Stimulated activated CD8-positive, alpha-beta memory T cell treated with anti-CD3 and anti-CD28 coated beads, Interleukin-2, amount 100 ng/mL, for 1 hour (primary cell): ENCODE measurements at places on chromosomes 16 and 17.

- no peak for DNase-seq
Observed at GRCh38 chr17:50834429-50835300, 721 bp upstream of the WFIKKN2 start.

- no peak for DNase-seq
Observed at GRCh38 chr17:12256380-12256995, 235.8 kb downstream of the MAP2K4 start.

DNA sequence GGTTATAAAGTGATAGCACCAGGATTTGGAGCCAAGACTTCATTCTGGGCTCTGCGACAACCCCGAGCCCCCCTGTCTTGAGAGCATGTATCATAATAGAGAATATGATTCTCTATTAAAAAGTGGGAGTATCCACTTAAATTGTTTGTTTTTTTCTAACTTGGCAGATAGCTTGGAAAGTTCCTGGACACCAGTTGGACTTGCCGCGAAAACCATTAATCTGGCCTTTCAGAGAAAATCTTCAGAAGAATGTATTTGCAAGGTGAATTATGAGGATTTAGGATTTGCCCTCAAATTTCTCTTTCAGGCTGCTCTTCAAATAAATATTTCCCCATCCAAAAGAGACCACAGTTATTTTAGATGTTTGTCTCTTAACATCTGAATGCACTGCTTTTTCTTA is 53.5 kb downstream of the MARCHF10 start:
- DNase-seq, result no peak

DNA sequence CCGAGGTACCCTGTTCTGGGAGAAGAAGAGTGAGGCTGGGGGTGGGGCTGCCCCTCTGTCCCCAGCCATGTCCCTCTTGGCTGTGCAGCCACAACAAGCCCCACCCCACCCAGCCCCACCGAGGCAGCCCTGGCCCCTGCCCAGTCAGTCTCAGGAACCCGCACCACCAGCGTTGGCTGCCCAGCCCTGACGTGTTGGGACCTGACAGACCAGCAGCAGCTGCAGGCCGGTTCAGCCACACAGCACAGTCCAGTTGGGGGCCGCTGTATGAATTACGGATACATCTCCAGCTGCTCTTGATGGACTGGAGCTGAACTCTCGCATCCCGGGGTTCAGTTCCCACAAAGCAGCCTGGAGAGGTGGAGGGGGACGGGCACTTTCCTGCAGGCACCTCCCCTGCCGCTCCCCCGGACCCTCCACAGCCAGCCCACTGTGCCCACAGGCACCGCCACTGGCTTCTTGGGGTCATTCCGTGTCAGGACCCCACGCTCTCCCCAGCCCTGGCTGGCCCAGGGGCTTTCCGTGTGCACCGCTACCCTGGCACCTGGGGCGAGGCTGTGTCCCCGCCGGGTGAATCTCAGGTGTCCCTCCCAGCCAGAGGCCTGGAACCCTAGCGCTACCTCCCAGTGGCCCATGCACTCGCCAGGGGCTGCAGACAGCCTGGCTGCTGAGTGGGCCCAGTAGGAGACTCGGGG is 7.1 kb downstream of the CDH15 start:
- no peak for DNase-seq

DNA sequence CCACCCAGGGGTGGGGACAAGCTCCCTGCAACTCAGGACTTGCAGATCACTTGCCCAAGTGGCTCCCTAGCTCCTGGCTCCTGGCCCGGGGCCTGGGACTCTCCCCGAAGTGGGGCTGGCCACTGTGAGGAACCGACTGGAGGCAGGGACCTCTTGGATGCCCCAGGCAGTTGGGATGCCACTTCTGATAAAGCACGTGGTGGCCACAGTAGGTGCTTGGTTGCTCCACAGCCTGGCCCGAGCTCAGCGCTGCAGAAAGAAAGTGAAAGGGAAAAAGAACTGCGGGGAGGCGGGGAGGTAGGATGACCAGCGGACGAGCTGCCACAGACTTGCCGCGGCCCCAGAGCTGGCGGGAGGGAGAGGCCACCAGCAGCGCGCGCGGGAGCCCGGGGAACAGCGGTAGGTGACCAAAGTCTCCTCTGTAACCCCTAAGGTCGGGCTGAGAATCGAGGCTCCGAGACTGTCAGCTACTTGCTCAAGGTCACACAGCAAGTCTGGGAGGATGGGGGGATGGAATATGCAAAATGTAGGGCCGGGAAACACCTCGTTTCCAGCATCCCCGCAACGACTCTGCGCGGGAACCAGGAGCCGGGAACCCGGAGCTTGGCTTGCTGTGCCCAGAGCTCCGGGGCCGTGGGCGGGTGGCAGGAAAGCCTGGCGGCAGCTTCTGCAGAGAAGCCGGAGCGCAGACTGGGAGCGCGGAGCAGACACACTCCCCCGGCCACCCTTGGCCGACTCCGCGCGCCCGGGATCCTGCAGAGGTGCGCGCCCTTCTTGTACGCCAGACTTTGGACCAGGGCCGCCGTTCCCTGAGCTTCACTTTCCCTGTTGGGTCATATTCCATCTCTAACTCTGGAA is 1.9 kb downstream of the CIITA start:
- no peak for DNase-seq

- no peak for DNase-seq
Observed at GRCh38 chr17:69533481-69534234, 119.2 kb downstream of the MAP2K6 start.

DNA sequence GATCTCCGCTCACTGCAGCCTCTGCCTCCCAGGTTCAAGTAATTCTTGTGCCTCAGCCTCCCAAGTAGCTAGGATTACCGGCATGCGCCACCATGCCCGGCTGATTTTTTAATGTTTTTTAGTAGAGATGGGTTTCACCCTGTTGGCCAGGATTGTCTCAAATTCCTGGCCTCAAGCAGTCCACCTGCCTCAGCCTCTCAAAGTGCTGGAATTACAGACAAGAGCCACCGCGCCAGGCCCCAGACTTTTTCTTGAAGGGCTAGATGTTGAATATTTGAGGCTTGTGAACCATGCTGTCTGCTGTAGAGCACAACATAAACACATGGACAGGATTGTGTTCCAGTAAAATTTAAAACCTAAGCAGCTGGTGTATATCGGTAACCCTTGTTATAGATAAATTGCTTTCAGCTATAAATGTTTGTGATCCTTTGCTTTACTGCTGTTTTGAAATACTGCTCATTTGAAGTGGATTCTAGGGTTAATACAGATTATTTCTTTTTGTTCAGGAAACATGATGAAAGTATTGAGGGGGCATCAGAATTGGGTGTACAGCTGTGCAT is 12.4 kb downstream of the WSB1 start:
- DNase-seq, result no peak
